Activated CD4-positive, alpha-beta T cell treated with anti-CD3 and anti-CD28 coated beads, Interleukin-2, amount 10 ng/mL, durations not matched to agents 7 days and 5 days (primary cell): ENCODE measurements at places on chromosomes 13 and 19. TPM values are rescaled to one million over a fixed set of nuclear protein-coding genes. Genes with fewer than 3 reads are reported as not detected.

DNA sequence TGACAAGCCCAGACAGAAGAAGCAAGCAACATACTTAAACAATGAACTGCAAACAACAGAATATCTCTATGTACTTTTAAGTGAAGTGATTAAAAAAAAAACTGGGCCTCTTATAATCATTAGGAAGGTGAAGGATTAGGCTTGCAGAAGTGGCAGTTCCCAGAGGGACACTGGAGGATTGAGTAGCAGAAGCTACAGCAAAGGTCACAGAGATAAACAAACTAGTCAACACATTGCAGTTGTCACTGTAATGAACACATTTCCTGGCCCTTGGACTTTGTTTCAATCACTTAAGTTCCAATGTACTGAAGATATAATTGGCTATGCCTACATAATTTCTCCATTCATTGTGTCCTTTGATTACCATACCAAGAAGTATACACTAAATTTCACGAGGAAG lies 1498.8 kb downstream of the SLITRK5 start:
- no peak for DNase-seq

KLK14 gene
- total RNA-seq = 0.35 TPM

PGLYRP1 gene
- total RNA-seq = not detected

RYR1 gene
- total RNA-seq = 0.79 TPM

GRCh38 chr13:89061821-89062220 lies 1390.7 kb downstream of the SLITRK5 start:
- DNase-seq = no peak

- DNase-seq = no peak
Measured at GRCh38 chr19:31575846-31576335, 226.7 kb upstream of the TSHZ3 start.

PNMA8B gene
- 0.07 TPM for total RNA-seq

- DNase-seq = no peak
Measured at GRCh38 chr13:29579094-29579493, 16.4 kb downstream of the SLC7A1 start.

DNA sequence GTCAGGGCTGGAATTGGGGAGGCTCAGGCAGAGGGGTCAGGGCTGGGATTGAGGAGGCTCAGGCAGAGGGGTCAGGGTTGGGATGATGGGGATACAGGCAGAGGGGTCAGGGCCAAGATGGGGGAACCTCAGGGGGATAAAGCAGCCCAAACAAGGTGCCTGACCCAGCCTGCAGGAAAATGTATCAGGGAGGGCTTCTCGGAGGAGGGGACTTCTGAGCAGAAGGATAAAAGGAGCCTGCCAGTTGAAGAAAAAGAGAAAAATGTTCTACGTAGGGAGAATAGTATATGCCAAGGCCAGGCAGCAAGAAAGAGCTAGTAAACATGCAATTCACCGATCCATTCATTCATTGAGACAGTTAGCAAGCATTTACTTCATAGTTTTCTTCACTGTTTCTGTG lies 84.8 kb downstream of the MAP4K1 start:
- no peak for DNase-seq

DNA sequence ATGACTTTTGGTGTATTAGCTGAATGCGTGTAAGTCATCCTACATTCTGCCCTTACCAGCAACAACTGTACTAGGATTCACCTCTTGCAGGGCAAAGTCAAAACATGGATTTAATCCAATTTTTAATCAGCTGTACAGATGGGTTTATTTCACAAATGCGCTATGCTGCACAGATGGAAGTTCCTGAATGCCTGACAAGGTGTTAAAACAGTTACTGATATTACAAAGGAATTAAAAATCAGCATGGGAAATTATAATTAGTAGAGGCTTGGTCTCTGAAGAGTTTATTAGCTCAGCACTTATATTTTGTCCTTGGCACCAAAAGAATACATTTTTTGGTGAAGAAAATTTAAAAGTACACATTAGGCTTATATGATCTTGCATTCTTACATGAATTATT lies 448.9 kb downstream of the PCDH9 start:
- no peak for DNase-seq

GRCh38 chr19:33388725-33389420 lies 15.4 kb downstream of the CEBPG start:
- no peak for DNase-seq

- DNase-seq = no peak
Measured at GRCh38 chr13:58004751-58005150, 373.2 kb downstream of the PCDH17 start.

- peak; percentile 67 for DNase-seq
Measured at GRCh38 chr13:46593398-46593797, 40.4 kb downstream of the LRCH1 start.

- DNase-seq = no peak
Measured at GRCh38 chr19:21133633-21134032, 8.2 kb upstream of the ZNF431 start.

GRCh38 chr19:8577741-8578140 lies 499 bp upstream of the MYO1F start:
- DNase-seq = no peak

DNA sequence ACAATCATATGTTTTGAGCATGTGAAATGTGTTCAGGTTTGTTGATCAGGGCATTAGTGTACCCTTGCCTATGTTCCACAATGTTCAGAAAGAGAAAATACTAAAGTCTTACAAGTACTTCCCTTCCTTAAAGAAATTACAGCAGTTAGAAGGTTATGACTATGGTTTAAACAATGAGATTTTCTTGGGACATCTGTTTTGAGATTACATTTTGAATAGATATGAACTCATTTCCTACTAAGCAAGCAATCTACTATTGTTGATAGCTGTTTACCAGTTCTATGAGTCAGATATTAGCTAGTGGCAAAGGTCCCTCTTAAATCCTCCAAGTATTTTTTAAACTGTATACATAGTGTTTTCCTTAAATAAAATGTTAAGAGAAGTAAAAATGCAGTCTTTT lies 241.3 kb downstream of the DACH1 start:
- DNase-seq = no peak

DNA sequence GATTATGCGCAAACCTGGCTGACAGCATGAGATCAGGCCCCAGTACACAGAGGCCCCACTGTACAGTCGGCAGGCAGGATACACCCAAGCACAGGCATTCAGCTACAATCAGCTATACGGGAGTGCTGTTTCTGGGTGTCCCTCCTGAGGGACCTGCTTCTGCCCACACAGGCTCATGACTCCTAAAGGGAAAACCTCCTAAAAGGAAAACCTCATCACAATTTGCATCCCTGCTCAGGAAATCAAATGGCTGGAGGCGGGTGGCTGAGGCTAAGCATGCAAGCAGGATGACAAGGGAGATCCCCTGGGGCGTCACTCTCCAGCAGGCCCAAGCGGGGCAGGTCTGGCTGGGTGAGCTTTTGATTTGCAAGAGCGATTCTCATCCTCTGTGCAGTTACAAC lies 99.8 kb downstream of the CRYL1 start:
- no peak for DNase-seq

DNA sequence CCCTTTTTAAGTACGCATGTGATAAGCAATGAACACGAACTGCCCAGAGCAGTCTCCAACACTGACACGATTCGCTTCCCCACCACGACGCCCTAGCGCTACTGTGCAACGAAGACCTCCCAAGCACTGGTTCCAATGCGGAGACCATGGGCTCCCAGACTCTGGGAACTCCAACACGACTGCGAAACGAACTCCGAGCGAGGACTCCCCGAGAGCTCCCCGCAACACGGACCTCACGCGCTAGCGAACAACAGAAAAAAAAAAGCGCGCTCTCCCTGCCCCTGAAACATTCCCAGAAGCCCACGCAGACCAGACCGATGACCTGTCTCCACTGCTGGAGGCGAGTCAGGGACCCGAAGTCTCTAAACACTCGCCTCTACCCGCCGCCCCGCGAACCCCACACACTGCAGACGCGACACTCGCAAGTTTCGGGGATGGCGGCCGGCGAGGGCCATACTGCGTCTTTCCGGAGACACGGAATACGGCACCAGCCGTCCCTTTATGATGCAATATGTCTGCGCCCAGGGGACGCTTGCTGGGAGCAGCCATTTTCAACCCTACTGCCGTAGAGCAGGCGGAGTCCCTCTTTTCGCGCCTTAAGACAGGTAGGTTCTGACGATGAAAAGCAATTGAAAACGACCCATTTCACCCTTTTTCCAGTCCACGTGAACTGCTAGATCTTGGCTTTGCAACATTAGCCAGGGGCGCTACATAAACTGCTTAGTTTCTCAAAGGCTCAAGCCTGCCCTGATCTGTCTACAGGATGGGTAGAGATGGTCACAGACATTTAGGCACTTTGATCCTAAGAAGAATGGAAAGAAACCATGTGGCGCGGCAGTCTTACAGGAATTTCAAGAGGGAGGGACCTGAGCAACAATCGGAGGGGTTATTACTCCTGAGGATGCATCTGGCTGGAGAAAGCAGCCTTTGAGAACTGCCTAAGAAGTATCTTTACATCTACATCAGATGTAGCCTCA lies at the start of gene ZNF577:
Gene ZNF577, minus strand, starts transcription at position 430 of the 977 bp plus-strand sequence. CDS start 7,569 bp downstream, outside the sequence.
- DNase-seq = peak; percentile 85

DNA sequence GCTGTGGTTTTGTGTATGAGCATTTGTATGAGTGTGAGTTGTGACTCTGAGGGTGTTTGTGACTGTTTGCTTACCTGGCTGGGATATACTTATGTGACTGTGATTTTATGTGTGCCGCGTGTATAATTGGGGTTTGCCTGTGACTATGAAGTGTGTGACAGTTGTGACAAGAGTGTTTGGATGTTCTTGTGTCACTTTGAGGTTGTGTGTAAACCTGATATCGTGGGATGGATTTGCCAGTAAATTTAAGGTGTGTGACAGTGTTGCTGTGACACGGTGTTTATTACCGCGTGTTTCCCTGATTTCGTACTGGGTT lies 442 bp downstream of the ZNF420 start:
- no peak for DNase-seq

FFAR2 gene
- not detected for total RNA-seq

ZNF534 gene
- not detected for total RNA-seq

MIDN gene
- total RNA-seq = 65.7 TPM

- no peak for DNase-seq
Measured at GRCh38 chr13:51921790-51922740, 60.3 kb downstream of the CCDC70 start.

DNA sequence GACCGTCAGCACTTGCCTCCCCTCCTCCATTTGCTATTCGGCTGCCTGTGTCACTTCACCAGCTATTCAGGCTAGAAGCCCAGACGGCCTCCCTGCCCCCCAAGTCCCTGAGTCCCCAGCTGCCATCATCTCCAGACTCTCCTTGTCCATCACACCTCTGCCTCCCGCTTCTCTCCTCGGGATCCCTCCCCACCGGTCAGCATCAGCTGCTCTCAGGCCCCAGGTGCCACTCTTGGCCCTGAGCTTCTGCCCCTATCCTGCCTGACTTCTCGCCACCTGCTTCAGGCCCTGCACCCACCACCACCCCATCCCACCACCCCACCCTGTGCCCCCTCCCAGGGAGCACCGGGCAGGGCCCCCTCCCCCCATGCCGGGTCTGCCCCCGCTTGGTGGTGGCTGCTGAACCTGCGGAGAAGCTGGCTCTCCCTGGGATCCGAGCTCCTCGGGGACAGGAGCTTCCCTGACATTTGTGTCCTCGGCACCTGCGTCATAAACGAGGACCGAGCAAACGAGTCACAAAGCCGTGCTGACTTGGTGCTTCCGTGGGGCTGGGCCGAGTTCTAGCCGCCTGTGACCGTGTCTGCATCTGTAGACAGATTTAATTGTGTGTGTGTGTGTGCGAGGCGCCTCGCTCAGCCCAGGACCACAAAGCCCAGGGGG lies 70.3 kb upstream of the MCF2L start:
- DNase-seq = no peak

GPALPP1 gene
- total RNA-seq = 34.1 TPM

GRCh38 chr13:90447734-90448101 lies 899.8 kb upstream of the MIR17HG start:
- no peak for DNase-seq

SOX1 gene
- not detected for total RNA-seq

DNA sequence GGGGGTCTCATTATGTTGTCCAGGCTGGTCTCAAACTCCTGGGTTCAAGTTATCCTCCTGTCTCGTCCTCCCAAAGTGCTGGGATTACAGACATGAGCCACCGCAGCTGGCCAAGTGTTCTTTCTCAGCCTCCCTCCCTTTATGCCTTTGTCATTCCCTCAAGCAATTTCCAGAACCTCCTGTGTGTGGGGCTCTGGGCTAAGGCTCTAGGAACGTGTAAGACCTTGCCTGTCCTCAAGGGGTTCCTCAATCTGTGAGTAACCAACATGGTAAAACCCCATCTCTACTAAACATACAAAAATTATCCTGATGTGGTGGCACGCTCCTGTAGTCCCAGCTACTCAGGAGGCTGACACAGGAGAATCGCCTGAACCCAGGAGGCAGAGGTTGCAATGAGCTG lies 15.5 kb upstream of the SPACA4 start:
- no peak for DNase-seq

- no peak for DNase-seq
Measured at GRCh38 chr19:45729800-45730290, 851 bp downstream of the FBXO46 start.

DNA sequence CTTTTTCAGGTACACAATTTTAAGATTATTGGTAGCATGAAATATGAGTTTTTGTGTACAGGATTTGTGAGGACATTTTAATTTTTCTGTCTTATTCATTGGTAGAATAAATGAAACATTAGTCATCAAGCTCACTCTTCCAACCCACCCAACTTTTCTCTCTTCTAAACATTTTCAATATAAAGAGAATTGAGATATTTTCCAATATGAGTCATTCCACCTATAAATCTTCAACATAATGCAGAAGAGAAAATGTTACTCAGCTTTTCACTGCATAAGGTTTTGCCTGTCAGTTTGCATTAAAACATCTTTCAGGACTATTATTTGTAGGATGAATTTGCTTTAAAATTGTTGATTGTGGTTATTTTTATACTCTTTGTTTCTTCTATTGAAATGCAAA lies 330.7 kb downstream of the PCDH20 start:
- DNase-seq = no peak

ZNF563 gene
- total RNA-seq = 3.9 TPM

DNA sequence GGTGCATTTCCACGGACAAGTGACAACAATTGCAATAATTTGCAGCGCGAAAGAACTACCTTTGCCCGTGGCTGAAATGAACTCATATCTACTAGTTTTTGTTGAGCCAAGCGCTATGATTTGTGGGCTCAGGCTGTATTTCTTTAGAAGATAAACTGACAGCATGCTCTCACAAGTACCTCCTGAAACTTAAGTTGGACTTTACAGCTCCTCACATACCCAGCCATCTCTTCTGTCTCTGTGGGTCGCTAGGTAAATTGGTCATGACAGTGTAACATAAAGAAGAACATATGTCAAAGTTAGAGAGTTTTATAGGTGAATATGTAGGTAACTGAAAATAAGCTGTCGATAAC lies 839 bp downstream of the COG6 start:
- DNase-seq = no peak
